ENCODE measurements at places on chromosomes 6 and 20.

DNA sequence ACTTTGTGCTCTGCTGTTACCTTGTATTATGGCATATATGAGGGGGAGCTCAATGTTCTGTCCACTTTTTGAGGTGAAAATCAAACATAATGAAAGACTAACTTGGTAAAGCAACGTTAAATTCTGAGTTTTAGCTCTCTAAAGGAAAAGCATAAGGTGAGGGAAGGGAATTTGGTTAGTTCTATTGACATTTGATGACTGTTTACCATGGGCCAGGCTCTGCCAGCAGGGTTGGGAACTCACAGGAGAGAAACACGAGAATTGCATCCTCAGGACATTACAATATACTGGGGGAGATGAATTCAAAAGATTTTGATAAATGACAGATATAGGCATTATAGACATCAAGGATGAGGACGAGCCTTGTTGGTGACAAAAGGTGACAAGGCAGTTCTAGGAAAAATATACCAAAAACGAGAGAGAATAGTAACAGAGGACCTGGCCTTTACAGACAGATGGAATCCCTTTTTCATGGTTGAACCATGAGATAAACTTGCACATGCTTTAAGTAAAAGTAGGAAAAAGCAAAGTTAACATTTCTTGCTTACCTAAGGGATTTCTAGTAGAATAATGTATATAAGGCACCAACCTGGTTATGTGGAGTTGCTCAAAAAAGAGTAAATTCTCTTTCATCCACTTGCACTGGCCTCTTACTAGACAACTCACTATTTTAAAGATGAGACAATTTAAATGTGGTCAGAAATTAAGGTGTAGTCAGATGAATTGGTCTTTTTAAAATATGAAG lies 191.4 kb downstream of the NKAIN2 start:
- DNase-seq: no peak

GRCh38 chr20:56626367-56627121 lies 2.6 kb upstream of the TFAP2C start:
- DNase-seq: no peak

- no peak for DNase-seq
Measured at GRCh38 chr6:125853168-125853567, 62.4 kb downstream of the NCOA7 start.

GRCh38 chr20:16352321-16352720 lies 220.9 kb downstream of the KIF16B start:
- no peak for DNase-seq

DNA sequence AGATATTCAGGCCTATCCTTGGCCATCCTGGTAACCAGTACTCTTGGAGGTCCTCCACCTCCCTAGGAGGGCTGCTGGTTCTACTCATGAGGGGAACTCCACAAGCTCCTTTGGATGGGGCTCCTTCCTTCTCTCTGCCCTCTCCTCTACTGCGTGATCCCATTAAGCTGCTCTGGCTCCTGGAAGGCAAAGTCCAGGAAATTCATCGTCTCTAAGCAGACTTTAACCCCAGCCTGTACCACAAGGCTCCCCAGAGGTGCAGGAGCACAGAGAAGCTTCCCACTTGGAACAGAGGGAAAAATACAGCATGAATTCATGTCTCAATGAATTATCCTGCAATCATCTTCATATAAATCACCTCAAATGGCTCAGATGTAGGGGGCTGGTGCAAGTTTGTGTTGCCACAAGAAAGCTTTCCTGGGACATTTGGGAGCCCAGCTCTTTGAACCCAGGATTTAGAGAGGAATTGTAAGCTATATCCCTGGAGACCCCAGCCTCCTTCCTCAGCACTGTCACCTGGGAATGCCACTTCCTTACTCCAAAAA lies 355.4 kb downstream of the CDC5L start:
- DNase-seq: no peak

- DNase-seq: peak; percentile 81
Measured at GRCh38 chr6:32868257-32868788, 14.3 kb downstream of the PSMB9 start.

- DNase-seq: no peak
Measured at GRCh38 chr20:15827628-15828027, 745.6 kb downstream of the KIF16B start.

DNA sequence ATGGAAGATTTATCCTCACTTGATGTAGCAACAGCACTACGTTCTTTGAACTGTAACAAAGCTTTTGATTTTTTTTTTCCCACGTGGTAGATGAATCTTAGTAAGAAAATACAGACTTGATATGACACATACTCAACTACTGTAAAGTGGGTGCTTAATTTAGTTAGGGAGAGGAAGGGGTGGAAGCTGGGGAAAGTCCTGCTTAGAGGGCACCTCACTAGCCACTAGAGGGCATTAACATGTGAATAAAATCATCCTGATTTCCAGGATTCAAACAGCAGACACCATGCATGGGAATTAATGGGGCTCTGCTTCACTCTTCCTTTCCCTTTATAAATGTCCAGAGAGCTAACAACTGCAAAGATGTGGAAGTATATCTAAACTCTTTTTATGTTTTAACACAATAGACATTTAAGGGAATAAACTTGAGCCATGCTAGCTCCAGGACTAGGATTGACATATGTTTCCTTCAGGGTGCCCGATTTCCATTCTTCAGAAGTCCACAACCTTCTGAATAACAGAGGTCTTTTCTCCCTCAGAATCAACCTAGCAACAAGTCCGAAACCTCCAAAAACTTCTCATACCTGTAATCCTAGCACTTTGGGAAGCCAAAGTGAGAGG lies 250.1 kb downstream of the ATXN1 start:
- DNase-seq: no peak

GRCh38 chr6:21354805-21355238 lies 238.7 kb upstream of the SOX4 start:
- no peak for DNase-seq

DNA sequence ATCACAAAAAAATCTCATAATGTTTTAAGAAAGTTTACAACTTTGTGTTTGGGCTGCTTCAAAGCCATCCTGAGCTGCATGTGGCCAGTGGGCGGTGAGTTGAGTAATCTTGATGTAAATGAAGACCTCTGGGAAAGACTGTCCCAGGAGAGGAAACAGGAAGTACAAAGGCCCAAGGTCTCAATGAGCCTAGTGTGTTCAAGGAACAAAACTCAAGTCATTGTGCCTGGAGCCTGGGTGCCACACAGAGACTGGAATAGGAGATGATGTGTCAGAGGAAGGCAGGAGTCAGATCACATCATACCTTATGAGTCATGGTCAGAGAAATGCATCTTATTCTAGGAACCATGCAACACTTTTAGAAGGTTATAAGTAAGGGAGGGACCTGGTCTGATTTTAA lies 51.5 kb downstream of the COL19A1 start:
- DNase-seq: no peak

DNA sequence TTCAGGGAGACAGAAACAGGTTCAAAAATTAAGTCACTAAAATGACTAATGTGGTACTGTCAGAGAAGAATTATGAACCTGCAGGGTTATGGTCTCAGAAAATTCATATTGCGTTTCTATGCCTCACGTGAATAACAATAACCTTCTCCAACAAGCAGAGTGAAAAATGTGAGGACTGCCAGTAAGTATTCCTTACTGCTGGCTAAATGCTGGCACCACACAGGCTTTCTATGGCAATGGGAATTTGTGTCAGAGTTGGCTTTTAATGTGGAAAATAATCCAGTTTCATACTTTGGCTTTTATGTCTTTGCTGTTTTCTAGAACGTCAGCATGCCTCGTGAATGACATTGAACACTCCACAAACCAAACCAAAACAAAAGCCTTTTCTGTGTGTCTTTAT lies 656.0 kb downstream of the KIF16B start:
- no peak for DNase-seq

DNA sequence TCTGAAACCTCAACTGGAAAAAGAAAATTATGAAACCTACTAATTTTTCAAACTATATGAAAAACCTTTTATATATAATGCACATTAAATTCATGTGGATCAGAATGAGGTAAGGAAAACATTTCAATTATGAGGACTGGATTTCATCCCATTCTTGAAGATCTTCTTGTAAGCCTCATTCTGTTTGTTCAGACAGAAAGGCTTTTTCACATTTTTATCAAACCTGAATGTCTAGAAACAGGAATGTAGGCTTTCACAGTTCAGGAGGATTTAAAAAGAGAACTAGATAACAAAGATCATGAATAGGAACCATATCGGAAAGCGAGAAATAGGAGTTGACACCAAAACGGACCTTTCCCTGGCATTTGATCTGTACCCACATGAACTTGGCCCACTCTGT lies 192.5 kb upstream of the KCNK16 start:
- no peak for DNase-seq

DNA sequence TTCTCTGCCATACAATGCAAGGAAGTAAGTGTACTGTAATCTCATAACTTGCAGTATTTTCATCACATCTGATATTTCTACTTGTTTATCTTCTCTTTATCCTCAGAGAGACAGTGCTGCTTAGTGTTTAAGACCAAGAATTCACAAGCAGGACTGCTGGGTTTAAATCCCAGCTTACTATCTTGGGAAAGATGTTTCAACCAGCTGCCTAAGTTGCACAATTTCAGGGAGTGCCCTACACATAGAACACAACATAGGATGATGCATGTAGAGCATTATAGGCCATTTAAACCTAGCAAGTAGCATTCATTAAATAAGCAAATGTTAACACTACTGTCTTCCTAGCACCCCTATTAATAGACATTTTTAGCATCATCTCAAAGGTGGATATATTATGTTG lies 205.2 kb upstream of the CEP162 start:
- no peak for DNase-seq

DNA sequence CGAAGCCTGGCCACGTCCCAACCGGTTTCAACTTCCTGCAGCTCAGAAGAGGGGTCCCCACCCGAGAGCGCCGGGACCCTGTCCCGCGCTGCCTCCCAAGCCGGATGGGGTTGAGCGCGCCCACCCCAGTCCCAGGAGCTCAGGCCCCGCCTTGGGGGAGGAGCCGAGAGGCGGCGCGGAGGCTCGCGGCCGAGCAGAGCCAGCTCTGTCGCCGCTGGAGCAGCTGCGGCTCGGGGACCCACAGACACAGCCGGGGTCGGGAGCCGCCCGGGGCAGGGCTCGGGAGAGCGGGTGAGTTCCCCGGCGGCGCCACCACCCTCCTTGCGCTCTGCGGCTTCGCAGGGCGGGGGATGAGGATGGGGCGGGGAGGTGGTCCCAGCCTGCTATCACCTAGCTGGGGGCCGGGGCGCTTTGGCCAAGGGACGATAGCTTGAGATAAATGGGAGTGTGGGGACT lies at the start of gene PPP1R16B:
TSS of gene PPP1R16B (plus strand) at position 196 of the 456 bp plus-strand sequence. CDS start 30,229 bp downstream, outside the sequence.
- DNase-seq: no peak

GRCh38 chr6:51866867-51867266 lies 220.5 kb downstream of the PKHD1 start:
- no peak for DNase-seq

DNA sequence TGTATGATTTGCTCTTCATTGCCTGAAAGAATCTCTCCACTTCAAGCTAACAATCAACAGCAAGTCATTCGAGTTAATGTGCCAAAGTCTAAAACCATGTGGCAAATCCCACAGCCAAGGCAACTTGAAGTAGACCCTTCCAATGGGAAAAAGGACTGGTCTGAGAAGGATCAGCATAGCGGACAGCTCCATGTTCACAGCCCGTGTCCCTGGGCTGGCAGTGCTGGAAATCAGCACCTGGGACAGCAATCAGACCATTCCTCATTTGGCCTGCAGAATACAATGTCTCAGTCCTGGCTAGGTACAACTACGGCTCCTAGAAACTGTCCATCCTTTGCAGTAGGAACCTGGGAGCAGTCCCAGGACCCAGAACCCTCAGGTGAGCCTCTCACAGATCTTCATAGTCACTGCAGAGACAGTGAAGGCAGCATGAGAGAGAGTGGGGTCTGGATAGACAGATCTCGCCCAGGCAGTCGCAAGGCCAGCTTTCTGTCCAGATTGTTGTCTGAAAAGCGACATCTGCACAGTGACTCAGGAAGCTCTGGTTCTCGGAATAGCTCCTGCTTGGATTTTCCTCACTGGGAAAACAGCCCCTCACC lies 1.1 kb downstream of the GJA10 start:
- no peak for DNase-seq

GRCh38 chr6:137471986-137472385 lies 22.2 kb downstream of the OLIG3 start:
- DNase-seq: no peak

DNA sequence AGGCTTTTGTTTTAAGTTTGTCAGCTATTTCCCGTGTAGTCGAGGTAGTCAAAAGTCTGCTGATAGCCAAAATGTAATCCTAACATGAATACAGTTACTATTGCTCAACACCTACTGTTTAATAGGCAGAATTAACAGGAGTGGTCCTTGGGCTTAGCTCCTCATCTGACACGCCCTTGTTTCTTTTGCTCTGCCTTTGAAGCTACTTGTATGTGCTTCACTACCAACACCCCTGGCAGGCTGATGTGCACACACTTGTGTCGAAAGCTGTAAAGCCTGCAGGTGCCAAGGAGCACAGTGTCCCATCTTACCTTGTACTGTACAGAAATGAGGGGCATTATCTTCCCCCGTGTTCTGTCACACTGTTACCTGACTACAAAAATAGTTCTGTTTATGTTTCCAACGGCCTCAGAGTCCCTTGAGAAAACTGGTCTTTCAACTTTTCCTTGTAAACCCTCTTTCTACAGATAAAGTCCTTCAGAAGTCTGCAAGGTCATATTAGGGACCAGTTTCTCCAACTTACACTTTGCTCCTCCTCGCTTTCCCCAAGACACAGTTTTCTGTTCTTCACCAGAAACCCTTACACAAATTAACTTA lies 9.3 kb downstream of the SDHAF4 start:
- no peak for DNase-seq

DNA sequence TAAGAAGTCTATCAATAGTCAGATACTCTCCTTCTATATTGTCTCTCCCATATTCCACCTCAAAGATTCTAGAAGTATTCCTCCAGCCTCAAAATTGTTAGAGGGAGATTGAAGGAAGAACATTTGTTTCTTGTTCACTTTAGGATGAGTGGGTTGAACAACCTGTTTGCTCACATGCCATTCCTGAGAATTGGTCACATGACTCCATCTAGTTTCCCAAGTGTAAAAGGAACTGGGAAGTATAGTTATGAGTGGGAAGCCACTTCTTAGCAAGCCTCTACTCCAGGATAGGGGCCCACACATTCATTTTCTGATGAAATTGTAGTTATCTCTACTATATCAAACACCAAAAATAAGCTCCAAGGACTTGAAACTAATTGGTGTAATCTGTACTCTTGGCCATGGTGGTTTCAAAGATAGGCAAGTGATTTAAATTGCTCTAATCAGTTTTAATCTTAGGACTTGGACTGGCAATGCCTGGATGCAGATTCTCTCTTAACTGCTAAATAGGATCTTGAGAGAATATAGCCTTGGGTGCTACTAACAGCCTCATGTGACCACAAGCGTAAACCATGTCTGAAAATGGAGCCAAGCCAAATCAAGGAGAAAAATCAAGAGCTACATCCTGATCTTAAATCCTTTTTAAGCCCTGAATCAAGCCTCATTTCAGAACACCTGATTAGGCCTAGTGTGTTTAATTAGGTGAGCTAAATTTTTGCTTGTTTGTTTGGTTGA lies 758.7 kb upstream of the MAN1A1 start:
- DNase-seq: no peak

- no peak for DNase-seq
Measured at GRCh38 chr6:16570946-16571345, 190.3 kb downstream of the ATXN1 start.

DNA sequence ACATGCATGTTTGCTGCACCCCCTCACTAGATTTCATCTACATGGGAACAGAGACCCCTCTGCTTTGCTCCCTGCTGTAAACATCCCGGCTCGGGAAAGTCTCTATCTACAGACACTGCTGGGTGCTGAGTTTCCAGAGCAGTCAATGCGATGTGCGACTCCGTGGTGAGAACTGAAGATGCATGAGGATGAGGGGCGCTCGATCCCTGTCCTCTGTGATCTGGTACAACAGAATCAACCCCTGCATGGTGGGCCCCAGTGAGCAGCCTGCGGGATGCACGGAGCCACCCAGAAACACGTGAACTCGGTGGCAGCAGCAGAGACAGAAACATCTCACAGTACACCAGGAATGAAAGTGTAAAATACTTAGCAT lies 83.1 kb downstream of the THBS2 start:
- no peak for DNase-seq

Measured in uterus (tissue), 4 donors.